ENCODE measurements at places on chromosomes 13 and 19.

DNA sequence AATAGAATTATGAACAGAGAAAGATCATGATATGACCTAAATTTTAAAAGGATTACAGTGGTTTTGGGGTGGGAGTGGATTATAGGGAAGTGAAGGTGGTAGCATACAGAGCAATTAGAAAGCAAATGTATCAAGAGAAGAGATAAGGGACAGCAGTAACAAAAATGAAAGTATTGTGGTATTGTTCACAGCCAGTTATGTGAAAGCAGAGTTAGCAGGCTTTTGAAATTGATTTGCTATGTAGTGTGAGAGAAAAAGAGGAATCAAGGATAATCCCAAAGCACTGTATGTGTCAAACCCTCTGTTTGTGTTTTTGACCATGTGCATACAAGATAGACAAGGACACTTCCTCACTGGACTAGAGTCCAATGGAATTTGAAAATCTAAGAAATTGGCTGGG lies 1721.4 kb downstream of the PCDH9 start:
- no peaks in the 10 kb centered on the region for H3K27me3 ChIP-seq
- DNase-seq: no peak
- H3K4me3 ChIP-seq: no peak overlapping the region
- H3K27ac ChIP-seq: no peak overlapping the region
- H3K4me1 ChIP-seq: no peaks in the 10 kb centered on the region

DNA sequence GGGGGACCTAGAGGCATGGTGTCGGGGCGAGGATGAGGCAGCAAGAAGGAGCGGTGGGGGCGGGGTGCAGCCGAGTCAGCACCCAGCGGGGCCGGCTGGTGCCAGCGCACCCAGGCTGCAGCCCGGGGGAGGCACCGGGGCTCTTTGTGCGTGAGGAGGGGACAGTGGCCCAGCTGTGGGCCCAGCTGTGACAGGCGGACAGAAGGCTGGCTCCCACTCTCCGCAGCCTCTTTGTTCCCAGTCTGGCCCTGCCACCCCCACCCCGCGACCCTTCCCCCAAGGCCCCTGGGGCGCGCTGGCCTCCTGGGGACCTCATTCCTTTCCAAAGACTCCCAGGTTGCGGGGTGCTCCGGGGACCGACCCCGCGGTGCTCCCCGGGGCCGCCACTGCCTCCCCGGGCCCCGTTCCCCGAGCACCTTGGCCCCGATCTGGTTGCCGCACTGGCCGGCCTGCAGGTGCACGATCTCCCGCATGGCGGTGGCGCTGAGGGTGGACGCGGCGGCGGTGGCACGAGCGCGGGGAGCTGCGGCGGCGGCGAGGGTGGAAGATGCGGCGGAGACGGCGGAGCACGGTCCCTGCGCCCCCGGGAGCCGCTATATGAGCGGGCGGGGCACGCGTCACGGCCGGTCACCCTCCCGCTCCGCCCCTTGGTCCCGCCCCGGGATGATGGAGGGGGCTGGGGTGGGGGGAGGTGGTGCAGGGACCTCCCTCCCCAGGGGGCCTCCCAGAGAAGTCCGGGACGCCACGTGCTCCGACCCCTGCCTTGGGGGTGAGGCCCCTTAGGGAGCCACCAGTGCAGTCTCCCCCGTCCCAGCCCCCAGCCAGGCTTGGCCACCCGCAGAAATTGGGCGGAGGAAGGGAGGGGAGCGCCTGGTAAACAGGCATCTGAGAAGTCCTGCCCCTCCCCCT lies at the start of gene TUBB4A:
Gene TUBB4A (minus strand): TSS at position 570 of the 909 bp plus-strand sequence. CDS start 97 bp downstream, at position 473.
- H3K4me3 ChIP-seq: peak within 1 kb of the TSS; percentile 26
- peaks cover 11% of the 10 kb centered on the region for H3K4me1 ChIP-seq
- peak; percentile 28 for DNase-seq
- H3K27me3 ChIP-seq: peaks cover 45% of the 10 kb centered on the region
- no peaks in the 10 kb centered on the region for H3K36me3 ChIP-seq
- no peak within 1 kb of the TSS for H3K27ac ChIP-seq

DNA sequence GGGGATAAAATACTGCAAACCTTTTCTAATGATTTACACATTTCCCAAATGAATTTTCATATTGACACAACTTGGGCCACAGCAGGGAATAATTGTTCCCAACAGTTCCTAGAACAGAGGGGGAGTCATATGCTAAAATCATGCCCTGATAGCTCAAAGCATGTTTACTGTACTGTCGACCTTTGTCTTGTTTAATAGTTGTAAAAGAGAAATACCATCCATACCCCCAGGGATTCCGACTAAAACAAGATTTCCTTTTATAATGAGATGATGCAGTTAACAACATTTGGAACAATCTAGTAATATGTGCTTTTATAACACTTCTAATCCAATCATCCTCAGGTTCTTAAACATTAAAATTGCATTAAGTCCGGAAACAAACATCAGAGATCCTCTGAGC lies 759.7 kb downstream of the OLFM4 start:
- no peaks in the 10 kb centered on the region for H3K4me1 ChIP-seq
- no peak overlapping the region for H3K4me3 ChIP-seq

GRCh38 chr19:15843203-15843893 lies 27.9 kb upstream of the OR10H1 start:
- DNase-seq: no peak
- no peaks in the 10 kb centered on the region for H3K36me3 ChIP-seq
- H3K27me3 ChIP-seq: no peaks in the 10 kb centered on the region
- no peaks in the 10 kb centered on the region for H3K4me1 ChIP-seq
- H3K27ac ChIP-seq: no peak overlapping the region

- H3K4me1 ChIP-seq: no peaks in the 10 kb centered on the region
- H3K27me3 ChIP-seq: no peaks in the 10 kb centered on the region
- H3K36me3 ChIP-seq: no peaks in the 10 kb centered on the region
- no peak for DNase-seq
These were observed 410.1 kb upstream of the HTR2A start for GRCh38 chr13:47306991-47307390.

Data from transverse colon (tissue), 4 donors.